Caco-2 (cell line): ENCODE measurements at places on chromosomes 6 and 20. TPM values are rescaled to one million over a fixed set of nuclear protein-coding genes. Genes with fewer than 3 reads are reported as not detected.
A peak's percentile ranks its signal among the peaks of the same experiment; 100 is the strongest.

DNA sequence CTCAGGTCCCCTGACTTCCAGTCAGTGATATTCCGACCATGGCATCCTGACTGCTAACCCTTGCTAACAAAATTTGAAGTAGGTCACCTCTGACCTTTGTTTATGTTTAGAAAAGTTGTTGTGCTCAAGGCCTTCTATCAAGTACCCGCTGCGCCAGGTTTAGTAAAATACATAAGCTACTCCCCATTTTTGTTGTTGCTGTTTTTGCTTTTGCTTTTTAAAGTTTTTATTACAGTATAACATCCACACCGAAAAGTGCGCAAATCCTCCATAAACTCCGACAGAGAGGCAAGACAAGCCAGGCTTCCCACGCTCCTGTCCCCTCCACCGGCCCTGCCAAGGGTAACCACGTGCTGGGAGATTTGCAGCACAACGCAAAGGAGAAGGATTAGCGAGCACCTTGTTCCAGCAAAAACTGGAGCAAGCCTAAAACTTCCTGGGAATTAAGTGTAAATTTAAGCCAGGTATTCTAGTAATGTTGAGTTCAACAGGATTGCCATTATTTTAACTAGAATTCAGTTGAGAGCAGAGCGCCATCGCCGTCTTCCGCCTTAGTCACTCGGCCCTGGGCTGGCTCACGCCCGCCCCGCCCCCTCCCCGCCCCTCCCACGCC is 17.8 kb upstream of the HMGN4 start:
- peak; percentile 67 for DNase-seq

DNA sequence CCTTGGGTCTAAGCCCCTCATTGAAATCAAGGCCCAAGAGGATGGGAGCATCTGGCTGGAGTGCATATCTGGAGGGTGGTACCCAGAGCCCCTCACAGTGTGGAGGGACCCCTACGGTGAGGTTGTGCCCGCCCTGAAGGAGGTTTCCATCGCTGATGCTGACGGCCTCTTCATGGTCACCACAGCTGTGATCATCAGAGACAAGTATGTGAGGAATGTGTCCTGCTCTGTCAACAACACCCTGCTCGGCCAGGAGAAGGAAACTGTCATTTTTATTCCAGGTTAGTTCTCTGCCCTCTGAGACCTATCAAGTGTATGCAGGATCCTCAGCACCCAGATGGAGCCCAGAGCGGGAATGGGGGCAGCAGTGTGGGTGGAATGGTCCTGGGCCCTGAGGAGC is 5.1 kb downstream of the BTN2A2 start:
- DNase-seq: peak; percentile 49

DNA sequence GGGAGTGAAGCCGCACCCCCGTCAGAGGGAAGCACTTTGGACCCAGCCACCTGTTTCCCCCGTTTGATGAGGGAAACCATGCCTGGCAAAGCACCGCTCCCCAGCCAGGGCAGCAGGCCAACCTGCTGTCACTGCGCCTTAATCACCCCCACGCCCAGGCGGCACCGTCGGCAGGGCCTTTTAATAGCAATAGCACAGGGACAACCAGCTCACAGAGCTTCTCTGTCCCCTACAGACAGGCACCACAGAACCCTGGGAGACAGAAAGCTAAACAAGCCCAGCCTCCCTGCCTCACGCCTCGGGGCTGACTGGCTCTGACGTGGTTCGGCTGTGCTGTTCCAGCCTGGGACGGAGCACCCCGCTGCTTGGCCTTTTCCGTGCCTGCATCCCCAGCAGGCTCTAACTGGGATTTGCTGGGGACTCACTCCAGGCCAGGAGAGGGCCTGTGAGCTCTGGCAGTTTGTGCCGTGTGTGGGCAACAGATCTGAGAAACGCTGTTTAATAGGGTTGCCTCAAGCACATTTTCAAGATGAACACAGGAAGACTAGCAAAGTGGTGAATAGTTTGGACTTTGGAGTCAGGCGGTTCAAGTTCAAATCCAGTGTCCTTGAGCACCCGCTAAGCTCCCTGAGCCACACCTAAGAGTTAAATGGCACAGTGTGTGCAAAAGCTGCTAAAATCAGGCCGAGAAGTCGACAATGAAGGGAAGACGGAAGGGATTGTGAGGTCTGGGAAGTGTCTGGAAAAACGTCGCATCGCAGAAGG is 223.8 kb downstream of the NRN1 start:
- no peak for DNase-seq

DNA sequence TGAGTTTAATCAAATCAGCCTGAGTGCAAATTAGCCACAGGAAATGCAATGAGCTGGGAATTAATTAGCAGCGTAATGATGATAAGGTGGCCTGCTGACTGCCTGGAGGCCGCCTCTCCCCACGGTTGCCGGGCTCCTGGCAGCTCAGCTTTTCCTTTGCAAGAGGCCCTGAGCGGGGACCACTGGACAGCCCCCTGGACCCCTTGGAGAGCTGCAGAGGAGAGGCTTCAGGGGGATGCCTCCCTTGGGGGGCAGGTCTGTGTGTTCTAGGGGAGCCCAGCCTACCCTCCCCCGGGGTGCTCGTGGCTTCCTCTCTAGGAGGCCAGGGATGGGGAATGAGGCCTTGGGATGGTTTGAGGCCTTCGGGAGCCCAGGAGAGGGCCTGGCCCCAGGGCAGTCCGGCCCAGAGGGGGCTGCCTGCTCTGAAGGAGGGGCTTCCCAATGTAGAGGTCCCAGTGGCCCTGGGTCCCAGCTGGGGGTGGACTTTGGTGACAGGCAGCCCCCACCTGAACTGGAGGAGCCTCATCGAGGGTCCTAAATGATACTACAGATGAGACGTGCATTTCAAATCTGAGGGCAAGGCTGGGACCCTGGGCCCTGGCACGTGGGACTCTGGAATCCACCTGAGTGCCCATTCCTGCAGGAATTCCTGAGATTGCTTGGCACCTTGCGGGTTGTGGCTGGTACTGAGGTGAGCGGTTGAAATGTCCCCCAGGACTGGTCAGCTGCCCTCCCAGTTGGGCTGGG is 66.4 kb upstream of the BHLHE23 start:
- peak; percentile 44 for DNase-seq

- DNase-seq: no peak
These were observed 46.9 kb upstream of the ENPP5 start for GRCh38 chr6:46217671-46218131.

DNA sequence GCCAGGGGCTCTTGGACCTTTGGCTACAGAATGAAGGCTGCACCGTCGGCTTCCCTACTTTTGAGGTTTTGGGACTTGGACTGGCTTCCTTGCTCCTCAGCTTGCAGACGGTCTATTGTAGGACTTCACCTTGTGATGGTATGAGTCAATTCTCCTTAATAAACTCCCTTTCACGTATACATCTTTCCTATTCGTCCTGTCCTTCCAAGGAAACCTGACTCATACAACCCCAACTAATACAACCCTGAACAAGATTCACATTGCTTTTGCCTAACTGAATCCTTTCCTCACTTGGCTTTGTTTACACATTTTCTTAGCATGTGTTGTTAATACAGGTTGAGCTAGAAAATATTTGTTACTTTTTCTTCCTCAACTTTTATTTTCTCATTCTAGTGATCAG is 21.9 kb downstream of the TBXT start:
- DNase-seq: no peak

DNA sequence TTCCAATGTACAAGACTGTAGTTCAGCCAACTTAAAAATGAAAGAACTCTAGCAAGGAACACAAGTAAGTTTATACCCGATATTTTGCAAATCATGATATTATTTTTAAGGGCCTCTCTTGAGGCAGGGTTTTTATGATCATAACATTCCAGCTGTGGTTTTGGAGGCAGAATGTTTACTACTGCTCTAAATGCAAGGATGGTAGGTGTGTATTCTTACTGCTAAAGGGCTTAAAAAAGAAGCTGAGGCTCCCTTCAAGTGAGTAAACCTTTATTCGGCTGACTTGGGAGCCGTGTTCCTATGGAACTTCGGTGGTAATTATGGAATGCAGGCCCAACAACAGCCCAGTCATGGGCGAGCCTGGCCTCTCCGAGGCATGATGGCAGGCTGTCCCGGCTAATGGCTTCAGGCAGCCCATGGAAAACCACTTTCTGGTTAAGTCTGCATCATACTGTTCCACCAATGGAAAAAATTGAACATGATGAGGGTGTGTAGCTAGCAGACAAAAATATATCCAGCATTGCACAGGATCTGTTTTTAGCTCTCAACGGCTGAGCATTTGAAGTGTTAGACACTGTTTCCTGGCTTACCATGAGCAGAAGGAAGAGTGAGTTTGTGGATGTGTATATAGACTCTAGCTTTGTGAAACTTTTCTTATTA is 111.5 kb downstream of the TIAM2 start:
- DNase-seq: no peak

- no peak for DNase-seq
These were observed 25.8 kb upstream of the ARMC2 start for GRCh38 chr6:108822401-108822800.

GRCh38 chr20:48944663-48945297 is 23.3 kb downstream of the ARFGEF2 start:
- no peak for DNase-seq

- no peak for DNase-seq
These were observed 48.9 kb upstream of the TNFRSF21 start for GRCh38 chr6:47358440-47359225.

DNA sequence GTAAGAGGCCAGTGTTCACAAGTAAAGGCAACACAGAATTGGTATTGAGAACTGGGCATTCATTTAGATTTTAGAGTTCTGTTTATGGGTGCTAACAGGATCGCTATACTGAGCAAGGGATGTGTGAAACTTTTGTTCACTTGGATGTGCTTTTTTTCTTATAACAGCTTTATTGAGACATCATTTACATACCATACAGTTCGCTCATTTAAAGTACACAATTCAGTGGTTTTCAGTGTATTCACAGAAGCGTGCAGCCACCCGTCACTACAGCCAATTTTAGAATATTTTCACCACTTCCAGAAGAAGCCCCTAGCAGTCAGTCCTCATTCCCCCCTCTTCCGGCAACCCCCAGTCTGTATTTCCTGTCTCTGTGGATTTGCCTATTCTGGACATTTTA is 48.7 kb downstream of the GFRA4 start:
- DNase-seq: no peak

DNA sequence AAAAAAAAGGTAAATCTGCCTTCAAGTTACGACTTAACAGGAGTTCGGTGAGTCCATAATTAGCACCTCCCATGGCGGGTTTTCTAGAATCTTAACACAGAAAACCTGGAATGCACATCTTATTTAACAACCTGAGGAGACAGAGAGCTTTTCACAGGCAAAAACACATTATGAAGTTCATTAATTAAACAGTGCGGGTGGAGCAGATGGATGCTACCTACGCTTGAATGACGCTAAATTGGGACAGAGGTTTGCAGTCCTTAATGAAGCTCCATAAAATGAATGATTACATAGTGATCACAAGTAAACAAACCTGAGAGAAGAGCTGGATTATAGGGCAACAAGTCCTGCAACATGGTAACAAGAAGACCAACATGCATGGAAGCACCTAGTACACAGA is 81.0 kb downstream of the INSM1 start:
- DNase-seq: no peak

GRCh38 chr6:16089232-16090062 is 39.4 kb upstream of the MYLIP start:
- no peak for DNase-seq

GRCh38 chr6:148445116-148445515 is 102.5 kb downstream of the SASH1 start:
- DNase-seq: peak; percentile 77

- DNase-seq: no peak
These were observed 57.4 kb downstream of the DTD1 start for GRCh38 chr20:18645196-18645745.

DNA sequence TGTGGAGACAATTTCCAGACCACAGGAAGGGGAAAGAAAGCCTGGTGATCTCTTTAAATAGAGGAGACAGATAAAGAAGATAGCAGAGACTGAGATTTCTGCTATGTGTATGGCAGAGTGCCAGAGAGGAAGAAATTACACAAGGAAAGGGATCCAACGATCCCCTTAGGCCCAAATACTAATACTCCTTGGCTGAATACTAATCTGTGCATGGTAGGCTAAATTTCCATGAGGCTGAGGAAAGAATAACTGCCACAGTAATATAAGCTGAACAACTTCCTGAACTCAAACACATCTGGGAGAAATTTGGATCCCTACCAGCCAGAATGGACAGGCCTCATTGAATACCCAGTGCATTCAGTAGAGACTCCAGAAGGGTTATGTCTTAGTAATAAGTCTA is 83.3 kb upstream of the TNFAIP3 start:
- no peak for DNase-seq

- no peak for DNase-seq
These were observed 4.3 kb downstream of the SLC26A8 start for GRCh38 chr6:36020154-36020553.

DNA sequence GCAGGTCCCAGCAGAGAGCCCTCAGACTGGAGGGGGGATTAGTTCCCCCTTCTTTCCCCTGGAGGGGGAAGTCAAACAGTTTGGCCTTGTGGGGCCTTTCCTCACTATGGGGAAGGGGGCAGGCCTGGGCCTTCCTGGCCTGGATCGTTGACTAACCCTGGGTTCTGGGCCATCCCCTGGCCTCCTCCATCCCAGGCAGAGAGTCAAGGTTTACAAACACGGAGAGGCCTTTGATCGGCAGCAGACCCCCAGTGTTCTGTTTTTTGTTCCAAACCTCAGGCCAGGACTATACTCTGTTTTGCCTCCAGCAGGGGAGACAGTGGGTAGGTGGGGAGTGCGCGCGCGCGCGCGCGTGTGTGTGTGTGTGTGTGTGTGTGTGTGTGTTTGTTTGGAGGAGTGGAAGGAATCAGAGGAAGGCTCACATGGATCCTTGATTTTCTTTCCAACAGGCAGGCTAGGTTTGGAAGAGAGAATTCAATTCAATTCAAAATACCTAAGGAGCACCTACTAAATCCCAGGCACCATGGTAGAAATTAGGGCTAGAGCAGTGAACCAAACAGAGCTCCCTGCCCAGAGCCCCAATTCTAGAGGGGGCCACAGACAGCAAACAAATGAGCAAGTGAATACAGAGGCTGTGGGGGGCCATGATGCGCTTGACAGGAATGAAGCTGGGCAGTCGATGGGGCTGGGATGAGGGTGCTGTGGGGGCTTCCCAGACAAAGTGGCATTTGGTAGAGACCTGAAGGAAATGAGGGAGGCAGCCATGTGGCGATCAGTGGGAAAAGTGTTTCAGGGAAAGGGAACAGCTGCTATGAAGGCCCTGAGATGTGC is 14.8 kb downstream of the TP53RK start:
- no peak for DNase-seq

CHD6 gene
- total RNA-seq: 80.5 and 88.1 TPM in 2 replicates

SLC22A16 gene
- not detected in 2 replicates for total RNA-seq

HLA-DRB1 gene
- total RNA-seq: not detected in 2 replicates

MEI4 gene
- not detected in 2 replicates for total RNA-seq

DUSP15 gene
- total RNA-seq: 8.2 and 9.1 TPM in 2 replicates

MMP24 gene
- 13.0 and 15.6 TPM in 2 replicates for total RNA-seq

AIF1 gene
- total RNA-seq: 2.2 and 2.7 TPM in 2 replicates

EPHA7 gene
- total RNA-seq: not detected in 2 replicates
